Stimulated activated CD4-positive, alpha-beta T cell treated with anti-CD3 and anti-CD28 coated beads, TNF-alpha, amount 100 ng/mL, for 48 hours (primary cell): ENCODE measurements at places on chromosomes 11 and 22.

DNA sequence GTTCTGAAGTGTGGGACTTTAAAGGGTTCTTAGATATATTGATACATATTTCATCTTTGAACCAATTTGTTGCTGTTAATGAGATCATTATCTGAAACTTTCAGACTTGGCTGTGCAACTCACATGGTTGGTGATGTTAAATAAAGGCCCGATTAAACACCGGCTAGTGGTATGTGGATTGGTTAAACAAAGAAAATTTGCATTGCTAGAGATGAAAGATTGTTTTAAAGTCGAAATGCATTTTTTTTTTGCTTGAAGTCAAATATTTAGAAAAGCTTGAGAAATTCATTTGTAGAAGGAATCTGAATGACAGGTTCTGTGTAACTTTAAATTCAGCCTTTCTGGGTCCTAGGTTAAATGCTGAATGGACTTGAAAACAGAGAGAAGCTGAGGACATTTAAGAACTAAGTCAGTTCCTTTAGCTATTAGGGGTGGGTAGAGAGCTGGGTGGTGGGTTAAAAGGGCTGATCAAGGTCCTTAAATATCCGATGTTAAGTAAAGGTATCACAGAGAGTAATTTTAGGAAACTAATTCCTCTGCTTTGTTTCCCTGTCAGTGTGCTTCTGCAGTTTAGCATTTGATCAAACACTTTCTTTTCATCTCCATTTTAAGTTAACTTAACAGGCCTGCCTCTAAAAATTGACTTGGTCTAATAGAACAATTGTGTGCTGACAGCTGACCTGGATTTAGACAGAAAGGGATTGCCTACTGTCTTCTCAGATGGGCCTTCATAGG lies 4.5 kb downstream of the ZNRF3 start:
- no peak for DNase-seq

GRCh38 chr11:95912902-95913560 lies 10.9 kb downstream of the MTMR2 start:
- DNase-seq: no peak

DNA sequence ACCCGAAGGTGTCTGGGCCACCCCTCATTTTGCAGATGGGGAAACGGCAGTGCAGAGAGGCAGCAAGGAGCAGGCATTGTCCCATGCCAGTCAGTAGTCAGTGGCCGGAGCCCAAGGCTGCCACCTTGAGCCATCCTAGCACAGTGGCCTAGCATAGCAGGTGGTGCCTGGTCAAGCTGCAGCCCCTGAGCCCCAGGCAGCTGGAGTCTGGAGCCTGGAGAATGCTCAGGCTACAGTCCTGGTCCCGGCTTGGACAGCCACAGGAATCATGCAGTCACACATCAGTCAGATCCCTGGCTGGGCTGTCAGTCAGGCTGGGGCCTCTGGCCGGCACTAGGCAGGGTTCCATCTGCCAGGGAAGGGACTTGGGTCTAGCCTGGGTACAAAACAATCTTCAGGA lies 18.6 kb downstream of the KCNC1 start:
- no peak for DNase-seq

DNA sequence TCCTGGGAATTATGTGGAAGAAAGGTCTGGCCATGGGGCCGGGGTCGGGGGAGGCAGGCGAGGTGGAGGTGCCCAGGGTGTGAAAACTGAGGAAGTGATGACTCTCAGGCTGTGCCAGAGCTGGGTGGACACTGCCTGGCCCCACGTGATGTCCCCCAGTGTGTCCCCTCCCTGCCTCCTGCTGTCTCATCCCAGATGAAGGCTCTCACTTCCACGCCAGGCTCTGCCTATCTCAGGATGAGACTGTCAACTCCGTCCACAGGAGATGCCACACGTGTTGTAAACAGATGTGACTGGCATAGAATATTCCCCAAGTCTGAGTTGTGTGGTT lies 51.4 kb downstream of the RPS6KA4 start:
- no peak for DNase-seq

- DNase-seq: no peak
Observed at GRCh38 chr11:33885338-33886005, 6.4 kb downstream of the LMO2 start.

DNA sequence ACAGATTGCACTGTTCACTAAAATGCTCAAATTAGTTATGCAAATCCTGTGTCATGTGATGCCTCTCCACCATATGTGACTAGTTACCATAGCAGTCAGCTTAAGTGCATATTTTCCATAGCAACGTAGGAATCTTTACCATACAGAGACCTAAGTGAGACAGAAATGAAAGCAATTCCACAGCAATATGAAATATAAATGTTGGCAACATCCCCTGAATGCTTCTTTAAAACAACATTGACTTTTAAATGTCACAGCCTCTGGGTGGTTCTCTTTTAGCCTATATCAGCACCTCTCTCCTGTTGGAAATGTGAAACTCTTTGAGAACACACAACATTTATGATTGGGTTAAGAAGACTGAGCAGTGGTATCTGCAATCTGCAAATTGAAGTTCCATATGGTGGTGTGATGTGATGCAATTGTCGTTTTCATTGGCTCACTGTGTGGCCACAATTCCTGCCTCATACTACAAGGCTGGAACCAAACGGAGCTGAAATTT lies 814.6 kb downstream of the DLG2 start:
- DNase-seq: no peak

DNA sequence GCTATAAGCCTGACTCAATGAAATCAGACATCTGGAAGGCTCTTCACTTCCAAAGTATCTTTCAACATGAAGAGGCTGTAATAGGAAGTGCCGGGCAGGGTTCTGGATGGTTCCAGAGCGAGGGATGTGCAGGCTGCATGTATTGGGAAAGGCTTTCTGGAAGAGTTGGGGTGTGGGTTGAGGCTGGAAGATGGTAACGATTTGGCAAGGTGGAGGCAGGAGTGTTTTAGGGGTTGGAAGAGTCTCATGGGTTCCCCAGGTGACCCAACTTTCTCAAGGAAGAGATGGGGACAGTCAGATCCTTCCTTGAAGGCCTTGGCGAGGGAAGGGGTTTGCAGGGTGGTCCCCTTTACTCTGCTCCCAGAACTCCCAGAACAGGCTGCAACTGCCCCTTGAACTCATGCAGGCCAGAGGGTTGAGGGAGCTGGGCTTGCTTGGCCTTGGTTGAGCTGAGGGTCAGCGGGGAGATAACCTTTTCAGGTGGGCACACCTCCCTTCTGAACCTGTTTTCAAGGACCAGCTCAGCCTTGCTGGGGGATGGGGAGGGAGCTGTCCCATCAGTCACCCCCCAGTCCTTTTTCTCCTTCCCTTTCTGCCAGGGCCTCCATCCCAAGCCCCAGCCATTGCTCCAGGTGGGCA lies 9.4 kb upstream of the POU2F3 start:
- DNase-seq: no peak

DNA sequence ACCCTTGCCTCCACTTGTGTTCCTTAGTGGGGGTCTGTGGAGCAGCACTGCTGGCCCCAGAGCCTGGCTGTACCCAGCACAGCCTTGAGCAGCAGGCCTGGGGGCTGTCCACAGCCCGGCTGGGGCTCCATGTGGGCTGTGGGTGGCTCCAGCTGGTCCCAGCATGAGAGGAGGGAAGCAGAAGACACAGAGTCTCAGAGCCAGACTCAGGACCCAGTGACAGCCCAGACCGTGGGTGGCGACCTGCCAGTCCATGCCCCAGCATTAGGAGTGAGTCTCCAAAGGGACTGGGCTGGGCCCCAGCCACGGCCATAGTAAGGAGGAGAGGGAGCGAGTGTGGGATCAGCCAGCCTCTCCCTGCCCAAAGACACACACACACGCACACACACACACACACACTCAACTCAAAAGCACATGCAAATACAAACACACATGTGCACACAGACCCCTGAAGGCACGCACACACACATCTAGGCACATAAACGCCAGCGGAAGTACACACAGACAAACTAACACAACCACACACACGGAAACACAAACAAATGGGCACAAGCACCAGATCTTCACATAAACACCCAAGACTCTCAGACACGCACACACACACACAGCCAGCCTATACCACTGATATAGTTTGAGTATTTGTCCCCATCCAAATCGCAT lies 16.7 kb upstream of the LRRC10B start:
- DNase-seq: no peak

DNA sequence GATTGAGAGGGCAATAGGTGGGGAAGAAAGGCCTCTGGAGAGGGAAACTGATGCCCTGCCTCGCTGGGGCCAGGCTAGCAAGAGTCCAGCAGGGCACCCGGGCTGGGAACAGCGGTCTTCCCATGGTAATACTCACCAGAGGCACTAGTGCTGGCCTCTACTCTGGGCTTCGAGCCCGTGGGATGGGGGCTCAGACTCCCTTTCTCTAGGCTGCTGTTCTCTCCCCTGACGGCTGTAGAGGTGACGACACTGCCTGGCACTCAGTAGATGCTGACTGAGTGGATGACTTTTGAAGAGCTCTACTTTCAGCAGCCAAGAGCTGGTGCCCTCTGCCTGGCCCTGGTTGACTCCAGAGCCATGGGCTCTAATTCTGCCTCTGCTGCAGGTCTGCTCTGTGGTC lies 818 bp upstream of the C1QTNF4 start:
- no peak for DNase-seq

GRCh38 chr11:17457396-17458173 lies 19.1 kb downstream of the ABCC8 start:
- no peak for DNase-seq

DNA sequence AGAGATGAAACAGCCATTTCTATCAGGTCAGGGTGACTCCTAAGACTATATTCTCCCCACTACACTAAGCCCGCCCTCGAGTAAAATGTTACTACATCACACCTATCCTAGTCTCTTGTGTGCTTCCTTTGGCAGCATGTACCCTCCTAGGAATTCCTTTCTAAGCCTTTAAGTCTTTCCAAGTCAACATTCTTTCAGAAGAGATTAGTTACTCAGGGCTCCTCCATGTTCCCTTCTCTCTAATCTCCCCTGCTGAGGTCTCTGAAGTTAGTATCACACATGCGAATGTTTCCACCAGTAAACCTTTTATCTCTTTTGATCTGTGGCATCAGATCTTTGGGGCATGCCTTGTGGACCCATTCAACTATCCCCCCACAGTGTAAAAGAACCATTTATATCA lies 873.7 kb upstream of the FAT3 start:
- no peak for DNase-seq

DNA sequence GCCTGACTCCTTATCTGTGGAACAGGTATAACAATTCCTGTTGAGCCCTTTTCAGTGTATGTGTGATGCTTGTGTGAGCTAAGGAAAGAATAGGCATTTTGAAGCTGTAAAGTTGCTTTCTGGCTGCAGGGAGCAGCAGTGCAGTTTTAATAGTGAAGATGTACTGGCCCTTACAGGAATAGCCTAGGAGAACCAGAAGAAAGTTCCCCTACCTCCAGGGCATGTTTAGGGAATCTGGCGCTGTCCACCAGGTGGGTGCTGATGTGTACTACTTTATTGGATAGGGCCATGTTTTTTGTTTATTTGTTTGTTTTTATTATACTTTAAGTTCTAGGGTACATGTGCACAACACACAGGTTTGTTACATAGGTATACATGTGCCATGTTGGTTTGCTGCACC lies 11.5 kb downstream of the BMAL1 start:
- no peak for DNase-seq

GRCh38 chr11:66311470-66311964 lies 5.3 kb downstream of the CD248 start:
- no peak for DNase-seq

- DNase-seq: no peak
Observed at GRCh38 chr11:45828996-45829395, 18.3 kb upstream of the CRY2 start.

- no peak for DNase-seq
Observed at GRCh38 chr22:38071421-38072321, 12.3 kb downstream of the SLC16A8 start.

DNA sequence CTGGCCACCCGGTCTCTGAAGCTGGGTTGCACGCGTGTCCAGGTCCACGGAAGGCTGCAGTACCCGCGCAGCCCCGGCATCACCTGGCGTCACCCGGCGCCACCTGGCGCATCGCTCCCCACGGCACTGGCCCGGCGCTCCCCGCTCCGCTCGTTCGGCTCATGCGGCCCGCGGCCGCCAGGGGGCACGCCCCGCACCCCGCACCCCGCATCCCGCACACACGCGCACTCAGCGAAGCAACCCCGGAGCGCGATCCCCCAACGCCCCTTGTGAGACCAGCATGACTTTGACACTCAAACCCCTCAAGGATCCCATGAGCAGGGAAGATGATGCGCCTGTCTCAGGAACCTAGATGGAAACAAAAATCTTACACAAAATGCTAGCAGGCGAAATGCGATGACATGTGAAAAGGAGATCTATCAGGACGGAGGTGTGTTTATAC lies 11.9 kb downstream of the B3GNT6 start:
- DNase-seq: peak; percentile 32

DNA sequence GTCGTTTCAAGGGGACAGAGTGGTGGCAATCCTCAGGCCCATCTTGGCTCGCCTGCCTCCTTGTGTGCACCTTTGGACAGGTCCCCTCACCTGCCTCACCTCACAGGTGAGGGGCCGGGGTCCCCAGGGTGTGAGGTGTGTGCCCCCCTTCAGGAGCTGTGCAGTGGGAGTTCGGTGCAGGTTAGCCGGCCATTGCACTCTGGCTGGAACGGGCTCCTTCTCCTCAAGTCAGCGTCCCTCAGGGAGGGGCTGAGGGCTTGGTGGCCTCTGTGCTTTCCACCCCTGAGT lies 269.1 kb downstream of the TBC1D22A start:
- DNase-seq: no peak

DNA sequence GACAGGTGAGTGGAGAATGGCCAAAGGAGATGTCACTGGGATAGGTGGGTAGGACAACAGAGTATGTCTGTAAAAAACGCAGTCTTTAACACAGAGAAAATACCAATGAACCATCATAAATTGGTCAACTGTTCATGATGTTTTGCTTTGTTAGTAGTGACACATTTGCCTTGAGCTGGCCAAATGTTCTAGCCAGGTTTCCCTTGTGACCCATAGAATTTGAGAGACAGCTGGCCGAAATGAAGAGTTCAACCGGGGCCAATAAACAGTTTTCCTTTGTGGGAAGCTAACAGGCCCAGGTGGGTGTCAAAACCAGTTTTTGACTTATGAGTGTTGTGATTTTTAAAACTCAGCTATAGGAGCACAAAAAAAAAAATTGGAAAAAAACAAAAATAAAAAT lies 116.6 kb upstream of the BID start:
- DNase-seq: no peak

DNA sequence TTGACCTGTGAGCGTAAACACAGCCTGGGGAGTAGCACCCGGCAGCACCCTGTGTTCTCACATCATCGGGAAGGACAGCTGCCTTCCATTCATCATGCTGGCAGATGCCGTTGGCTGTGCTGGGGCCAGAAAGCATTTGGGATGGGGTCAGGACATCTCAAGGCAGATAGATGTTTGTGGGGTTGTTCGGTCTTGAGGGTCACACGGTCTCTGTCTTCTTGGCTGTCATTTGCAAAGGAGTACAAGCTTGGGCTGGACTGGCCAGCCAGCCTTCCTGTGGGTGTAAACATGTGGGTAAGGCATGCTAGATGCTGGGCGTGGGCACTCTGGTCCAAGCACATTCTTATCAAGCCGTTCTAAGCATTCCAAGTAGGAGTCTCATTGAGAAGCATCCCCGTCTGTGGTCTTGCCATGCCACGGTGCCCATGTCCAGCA lies 81.4 kb downstream of the TBC1D22A start:
- no peak for DNase-seq

- no peak for DNase-seq
Observed at GRCh38 chr22:40050258-40050657, 55.5 kb downstream of the FAM83F start.

- no peak for DNase-seq
Observed at GRCh38 chr11:6992457-6993417, 27.4 kb downstream of the ZNF214 start.

- DNase-seq: no peak
Observed at GRCh38 chr22:46237453-46238124, 12.5 kb downstream of the CDPF1 start.
